ENCODE measurements at places on chromosomes 16 and 17.

DNA sequence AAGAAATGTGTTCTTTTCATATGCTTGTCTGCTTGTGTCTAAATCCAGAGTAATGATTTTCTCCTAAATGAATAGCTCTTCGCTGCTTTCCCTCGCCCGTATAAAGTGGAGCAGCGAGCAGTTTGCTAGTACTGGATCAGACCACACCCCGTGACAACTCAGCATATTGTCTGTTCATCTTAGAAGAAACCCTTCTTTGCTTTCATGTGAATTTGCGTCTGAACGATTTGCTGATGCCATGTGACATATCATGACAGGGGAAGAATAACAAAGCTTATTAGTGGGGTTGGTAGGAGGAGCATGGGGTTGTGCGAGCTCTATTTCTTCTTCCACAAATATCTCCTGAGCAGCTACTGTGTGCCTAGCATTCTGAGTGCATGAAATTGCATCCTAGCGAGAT is 44.1 kb upstream of the CACNG4 start:
- no peak for DNase-seq

DNA sequence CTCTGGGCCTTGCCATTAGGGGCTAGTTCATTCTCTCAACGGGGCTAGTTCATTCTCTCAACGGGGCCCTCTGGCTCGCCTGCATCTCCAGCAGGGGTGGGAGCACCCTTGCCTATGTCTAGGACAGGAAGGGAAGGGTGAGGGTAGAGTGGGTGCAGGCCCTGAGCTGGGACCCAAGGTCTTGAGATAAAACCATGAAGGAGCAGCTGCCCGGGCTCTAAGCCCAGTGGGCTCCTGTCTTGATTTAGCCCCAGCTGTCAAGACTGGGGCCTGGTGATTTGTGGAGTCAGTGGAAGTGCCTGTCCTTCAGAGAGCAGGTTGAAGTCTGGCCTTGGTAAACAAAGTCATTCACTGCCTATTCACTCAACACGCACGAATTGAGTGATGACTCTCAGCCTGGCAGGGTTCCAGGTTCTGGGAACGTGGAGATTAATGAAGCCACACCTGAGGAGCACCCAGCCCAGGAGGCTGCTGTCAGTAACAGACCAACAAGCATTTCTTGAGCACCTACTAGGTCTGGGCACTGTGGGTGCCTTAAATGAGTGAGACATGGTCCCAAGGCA is 35.4 kb downstream of the WNT3 start:
- DNase-seq = no peak

DNA sequence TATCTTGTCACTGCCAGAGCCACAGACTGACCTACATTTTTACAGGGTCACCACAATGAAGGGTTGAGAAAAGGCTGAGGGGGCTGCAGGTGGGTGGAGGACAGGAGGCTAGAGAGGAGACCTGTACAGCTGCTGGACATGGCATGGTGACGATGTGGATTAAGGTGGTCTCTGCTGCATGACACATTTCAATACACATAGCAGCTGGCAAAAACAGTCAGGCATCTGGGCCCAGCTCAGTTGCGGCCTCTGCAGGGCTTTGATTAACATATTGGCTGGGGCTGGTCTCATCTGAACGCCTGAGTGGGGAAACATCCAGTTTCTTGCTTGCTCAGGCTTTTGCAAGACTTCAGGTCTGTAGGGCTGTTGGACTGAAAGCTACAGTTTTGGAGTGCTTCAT is 265.4 kb upstream of the FOXF1 start:
- DNase-seq = no peak

GRCh38 chr17:76918811-76919210 is 50.6 kb downstream of the MGAT5B start:
- no peak for DNase-seq

DNA sequence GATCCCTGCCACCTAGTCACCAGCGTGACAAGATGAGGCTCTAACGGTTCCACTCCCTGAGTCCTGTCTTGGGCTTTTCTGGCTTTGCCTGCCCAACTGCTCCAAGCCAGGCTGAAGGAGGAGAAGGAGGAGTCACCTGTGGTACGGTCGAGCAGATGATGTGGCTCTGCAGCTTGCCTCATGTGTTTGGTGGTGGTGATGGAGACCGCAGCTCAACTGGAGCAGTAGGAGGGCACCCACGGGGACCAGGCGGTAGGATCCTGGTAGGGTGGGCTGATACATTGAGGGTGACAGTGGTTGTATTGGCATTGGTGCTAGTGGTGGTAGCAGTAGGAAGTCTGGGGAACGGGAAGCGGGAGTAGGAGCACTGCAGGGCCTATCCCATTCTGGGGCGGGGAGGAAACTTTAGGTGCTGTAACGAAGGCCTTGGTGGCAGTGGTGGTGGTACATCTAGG is 202.8 kb upstream of the WSB1 start:
- DNase-seq = no peak

- no peak for DNase-seq
Observed at GRCh38 chr16:19430345-19430744, 12.7 kb downstream of the TMC5 start.

- DNase-seq = no peak
Observed at GRCh38 chr17:60583008-60583407, 17.0 kb upstream of the PPM1D start.

DNA sequence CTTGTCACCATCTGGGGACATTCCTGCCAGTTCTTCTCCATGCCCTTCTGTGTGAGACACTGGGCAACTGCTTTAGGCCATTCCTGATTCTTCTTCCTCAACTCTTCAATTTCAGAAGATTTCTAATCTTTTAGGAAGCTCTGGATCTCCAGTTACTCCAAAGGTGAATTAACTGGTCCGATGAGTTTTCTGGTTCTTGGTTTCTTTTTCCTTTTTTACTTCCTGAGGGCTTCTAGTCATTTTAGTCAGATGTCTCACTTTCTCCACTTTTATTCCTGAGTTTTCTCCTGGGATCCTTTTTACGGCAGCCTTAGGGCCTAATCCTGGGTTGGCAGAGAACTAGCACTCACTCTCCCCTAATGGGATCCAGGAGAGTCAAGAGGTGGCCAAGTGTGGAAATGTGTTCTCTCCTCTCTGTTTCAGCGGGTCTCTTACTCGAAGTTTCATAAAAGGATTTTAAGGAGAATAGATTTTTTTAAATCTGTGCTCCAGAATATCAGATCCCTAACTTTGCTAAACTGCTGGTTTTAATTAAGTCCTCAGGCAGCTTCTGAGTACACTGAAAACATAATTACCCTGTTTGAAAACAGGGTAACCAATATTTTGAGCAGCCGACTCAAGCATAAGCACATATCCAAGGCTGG is 107.6 kb downstream of the RMI2 start:
- no peak for DNase-seq
